ENCODE measurements at places on chromosomes 2 and 18.

GRCh38 chr2:192087398-192087958 lies 107.3 kb downstream of the TMEFF2 start:
- no peak for DNase-seq

- DNase-seq: no peak
Observed at GRCh38 chr2:126832014-126832413, 66.7 kb upstream of the TEX51 start.

- DNase-seq: no peak
Observed at GRCh38 chr2:14977021-14977420, 344.5 kb downstream of the LRATD1 start.

DNA sequence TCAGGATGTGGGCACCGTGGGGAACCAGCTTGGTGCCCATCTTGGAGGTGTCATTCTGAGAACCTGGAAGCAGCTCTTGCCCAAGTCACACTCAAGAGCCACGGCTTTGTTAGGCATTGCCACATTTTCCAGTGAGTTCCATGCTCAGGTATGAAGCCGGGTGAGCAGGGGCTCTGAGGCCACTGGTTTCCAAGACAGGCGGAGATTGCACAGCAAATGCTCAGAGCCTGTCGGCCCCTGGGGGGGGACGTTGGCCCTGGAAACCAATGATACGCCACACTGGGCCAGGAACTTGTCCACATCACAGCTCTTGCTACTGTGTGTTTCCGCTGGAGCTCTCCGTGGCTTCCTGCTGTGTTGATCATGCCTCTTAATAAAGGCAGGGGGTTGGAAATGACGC lies 52.5 kb upstream of the SALL3 start:
- no peak for DNase-seq

DNA sequence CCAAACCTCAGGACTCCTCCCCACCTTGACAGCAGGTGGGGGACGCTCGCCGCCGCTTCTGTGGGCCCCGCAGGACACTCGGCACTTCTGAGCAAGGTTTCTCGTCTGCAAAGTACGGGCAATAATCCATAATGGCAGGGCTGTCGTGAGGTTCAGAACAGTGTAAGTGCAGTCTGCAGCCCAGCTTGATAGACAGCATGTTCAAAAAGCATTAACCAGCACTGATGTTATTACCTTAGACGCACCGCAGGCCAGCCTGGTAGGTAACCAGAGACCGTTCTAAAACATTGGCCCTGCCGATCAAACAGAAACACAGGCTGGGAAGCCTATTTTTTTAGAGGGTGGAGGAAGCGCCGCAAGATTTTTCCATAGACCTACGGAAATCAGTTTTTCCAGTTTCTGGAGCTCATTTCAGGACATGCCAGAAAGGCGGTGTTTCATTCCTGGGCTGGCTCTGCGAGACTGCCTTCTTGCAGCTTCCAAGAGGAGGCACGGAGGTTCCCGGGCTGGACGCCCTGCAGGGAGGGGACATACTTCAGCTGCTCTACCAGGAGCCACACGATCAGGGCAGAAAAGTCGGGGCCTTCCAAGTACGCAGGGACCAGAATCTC lies 148.7 kb downstream of the TPO start:
- no peak for DNase-seq

Measured in hematopoietic multipotent progenitor cell treated with erythropoietin and hydrocortisone succinate and interleukin-3 and kit ligand, for 8 days (in vitro differentiated cells).